ENCODE measurements at places on chromosomes 6 and 20.

GRCh38 chr20:53346335-53346648, 247.3 kb downstream of the ZNF217 start:
- DNase-seq, result no peak

GRCh38 chr6:93087606-93088005, 331.8 kb downstream of the EPHA7 start:
- DNase-seq, result no peak

GRCh38 chr6:80733641-80734040, 627.2 kb downstream of the BCKDHB start:
- DNase-seq, result no peak

DNA sequence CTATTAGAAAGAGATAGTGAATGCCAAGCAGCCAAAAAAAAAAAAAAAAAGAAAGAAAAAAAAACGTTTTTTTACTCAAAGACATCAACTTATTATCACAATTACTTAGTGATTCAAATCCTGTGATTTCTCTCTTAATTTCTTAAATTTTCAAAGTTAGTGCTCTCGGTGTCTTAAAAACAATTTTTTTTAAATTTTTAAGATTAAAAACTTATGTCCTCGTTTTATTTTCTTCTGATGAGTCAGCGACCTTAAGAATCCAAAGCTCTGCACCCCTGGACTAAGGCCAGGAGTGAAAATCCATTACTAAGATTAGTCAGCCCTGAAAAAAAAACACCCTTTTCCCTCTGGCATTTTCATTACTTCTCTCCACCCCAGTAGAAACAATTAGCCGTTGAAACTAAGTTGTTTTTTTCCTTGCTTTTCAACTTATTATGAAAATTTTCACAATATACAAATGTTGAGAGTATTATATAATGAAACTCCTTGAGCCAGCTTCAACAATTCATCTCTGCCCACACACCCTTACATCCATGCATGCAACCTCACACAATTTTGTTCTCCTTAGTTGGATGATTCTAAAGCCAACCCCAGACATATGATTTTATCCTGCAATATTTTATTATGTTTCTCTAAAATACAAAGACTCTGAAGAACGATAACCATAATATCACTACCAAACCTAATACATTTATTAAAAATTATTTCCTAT, 85.6 kb upstream of the CARMIL1 start:
- DNase-seq, result no peak

DNA sequence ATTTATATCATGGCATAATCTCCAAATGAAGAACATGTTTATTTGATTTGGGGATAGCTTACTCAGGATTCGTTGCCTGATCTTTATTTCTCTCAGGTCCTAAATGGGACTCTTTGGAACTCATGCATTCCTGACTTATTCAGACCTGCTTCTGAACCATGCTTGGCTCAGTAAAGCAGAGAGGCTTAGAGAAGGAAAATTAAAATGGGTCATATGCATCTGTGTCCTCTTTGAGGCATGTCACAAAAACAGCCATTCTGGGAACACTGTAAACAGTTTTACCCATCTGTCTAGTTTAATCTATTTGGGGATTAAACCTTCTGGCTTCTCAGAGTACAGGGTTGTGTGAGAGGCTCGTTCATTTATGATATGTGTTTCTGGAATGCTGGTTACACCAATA, 1017.3 kb downstream of the KIF16B start:
- DNase-seq, result no peak

- no peak for DNase-seq
Observed at GRCh38 chr6:82645536-82646230, 282.1 kb downstream of the TPBG start.

DNA sequence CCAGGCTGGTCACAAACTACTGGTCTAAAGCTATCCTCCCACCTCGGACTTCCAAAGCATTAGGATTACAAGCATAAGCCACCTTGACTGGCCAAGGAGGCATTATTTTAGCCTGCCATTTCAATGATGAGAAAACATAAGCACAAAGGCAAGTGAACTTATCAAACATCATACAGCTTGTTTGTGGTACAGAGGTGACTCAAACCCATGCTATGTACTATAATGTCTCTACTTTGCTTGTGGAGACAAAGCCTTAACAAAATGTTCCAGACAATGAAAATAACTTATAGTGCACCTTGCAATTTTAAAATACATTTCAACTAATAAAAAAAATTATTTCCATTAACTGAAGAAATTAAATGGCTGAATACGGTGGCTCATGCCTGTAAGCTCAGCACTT, 26.2 kb downstream of the HDAC2 start:
- DNase-seq, result no peak

GRCh38 chr6:109493865-109494264, 10.8 kb upstream of the ZBTB24 start:
- DNase-seq, result no peak

GRCh38 chr6:160462551-160463109, 114.5 kb downstream of the SLC22A3 start:
- DNase-seq, result no peak

- no peak for DNase-seq
Observed at GRCh38 chr20:57695012-57695411, 14.8 kb downstream of the PMEPA1 start.

DNA sequence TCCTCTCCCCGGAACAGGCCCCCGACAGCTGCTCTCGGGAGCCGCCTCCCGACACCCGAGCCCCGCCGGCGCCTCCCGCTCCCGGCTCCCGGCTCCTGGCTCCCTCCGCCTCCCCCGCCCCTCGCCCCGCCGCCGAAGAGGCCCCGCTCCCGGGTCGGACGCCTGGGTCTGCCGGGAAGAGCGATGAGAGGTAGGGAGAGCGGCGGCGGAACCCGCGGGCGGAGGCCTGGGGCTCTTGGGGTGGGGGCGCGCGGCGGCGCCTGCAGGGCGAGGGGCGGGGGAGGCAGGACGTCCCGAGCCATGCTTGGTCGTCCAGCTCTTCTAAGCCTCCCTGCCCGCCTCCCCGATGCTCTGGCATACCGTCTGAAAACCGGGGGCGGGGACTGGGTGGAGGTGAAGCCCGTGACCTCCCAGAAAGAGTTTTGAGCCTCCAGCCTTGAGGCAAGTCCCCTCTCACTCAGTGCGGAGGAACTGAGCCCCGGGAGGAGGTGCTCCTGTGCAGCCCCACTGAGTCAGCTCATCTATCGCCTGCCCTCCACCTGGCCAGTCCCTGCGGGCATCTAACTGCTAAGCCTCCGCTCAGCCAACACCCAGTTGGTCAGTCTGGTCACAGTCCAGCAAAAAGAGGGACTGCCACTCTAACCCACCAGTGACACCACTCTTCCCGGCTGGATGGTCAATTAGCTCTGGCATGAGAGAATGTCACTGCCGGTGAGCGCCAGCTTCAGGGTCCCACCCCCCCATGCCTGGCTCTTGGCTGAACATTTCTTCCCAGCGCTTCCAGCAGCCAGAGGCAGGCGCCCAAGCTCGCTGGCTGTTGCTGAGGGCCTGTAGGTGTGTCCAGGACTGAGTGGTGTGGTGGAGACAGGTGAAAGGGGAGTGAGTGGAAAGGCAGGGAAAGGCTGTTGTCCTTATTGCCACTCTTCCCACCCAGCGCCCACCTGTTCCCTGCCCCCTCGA, 482 bp downstream of the DDR1 start:
- DNase-seq, result peak; percentile 71

DNA sequence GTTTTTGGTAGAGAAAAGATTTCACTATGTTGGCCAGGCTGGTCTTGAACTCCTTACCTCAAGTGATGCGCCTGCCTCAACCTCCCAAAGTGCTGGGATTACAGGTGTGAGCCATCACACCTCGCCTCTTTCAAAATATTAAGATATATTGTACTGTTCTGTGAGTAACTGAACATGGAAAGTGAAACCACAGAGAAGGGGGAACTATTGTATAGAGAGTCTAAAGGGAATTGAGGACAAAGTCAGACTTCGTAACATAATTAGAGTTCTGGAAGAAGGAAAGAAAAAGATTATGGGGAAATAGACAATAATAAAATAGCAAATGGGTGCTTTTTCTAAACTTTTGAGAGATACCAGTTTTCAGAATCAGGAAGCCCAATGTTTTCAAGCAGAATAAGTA, 17.4 kb upstream of the AKAP7 start:
- no peak for DNase-seq

DNA sequence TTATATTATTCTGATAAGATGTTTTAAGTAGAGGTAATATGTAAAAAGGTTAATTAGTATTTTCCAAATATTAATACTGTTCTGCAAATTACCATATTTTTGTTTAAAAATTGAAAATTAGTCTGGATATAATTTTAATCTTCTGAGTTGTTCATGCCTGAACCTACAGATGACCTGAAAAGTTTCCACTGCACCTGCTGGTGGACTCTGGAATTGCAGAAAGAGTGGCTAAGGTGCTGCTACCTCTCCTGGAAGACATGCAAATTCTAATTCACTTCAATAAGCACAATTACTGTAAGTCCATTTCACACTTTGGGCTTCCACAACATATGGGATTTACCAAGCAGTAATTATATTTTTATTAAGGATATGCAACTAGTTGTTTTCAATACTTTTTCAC, 77.7 kb upstream of the OLIG3 start:
- no peak for DNase-seq

DNA sequence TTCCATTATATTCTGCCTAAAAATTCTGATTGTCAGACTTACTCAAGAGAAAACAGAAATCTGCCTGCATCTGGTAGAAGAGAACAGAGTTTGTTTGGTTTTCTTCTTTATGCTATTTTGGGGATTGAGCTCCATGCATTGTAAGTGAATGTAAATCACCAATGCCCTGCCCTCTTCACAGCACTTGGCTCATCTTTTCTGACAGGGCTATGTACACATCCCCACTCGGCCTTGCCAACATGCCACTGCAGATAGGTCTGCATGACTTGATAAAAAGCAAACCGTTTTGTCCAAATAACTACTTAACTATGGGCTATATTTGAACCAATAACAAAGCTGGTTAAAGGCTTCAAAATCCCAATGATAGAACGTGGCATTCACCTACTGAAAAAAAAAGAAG, 117.7 kb downstream of the IBTK start:
- no peak for DNase-seq

DNA sequence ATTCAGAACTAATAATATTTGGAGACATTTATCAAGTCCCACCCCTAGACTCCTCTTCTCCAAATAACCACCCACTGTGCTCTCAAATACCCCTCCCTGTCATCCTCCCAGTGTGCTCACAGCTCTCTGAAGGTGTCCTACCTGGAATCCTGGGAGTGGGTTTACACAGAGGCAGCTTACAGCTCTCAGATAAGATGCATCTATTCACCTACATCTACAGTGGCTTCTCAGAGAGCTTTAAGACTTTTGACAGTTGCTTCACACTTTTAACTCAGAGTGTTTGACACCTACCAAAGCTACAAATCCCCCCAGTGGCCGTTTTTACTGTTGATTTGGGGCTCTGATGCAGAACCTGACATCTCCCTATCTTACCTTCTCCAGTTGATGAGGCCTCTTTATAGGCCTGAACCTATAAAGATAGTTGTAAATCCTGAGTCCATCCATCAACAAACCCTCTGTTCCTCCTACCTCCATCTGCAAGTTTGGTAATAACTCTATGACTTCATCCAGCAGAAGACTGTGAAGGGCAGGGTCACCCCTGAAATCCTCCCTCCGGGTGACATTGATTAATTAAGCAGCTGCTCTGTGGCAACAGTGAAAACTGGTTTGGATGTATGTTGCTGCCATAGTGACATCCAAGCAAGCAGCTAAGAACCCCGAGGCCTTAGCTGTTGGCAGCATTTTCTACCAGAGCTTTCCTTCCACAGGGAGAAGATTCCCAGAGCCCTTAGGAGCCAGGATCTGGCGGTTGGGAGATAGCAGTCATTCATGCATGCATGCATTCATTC, 226.1 kb upstream of the RREB1 start:
- no peak for DNase-seq

GRCh38 chr6:1986454-1987243, 258.8 kb downstream of the GMDS start:
- DNase-seq, result no peak

GRCh38 chr6:129777371-129777770, 67.4 kb upstream of the ARHGAP18 start:
- DNase-seq, result no peak

DNA sequence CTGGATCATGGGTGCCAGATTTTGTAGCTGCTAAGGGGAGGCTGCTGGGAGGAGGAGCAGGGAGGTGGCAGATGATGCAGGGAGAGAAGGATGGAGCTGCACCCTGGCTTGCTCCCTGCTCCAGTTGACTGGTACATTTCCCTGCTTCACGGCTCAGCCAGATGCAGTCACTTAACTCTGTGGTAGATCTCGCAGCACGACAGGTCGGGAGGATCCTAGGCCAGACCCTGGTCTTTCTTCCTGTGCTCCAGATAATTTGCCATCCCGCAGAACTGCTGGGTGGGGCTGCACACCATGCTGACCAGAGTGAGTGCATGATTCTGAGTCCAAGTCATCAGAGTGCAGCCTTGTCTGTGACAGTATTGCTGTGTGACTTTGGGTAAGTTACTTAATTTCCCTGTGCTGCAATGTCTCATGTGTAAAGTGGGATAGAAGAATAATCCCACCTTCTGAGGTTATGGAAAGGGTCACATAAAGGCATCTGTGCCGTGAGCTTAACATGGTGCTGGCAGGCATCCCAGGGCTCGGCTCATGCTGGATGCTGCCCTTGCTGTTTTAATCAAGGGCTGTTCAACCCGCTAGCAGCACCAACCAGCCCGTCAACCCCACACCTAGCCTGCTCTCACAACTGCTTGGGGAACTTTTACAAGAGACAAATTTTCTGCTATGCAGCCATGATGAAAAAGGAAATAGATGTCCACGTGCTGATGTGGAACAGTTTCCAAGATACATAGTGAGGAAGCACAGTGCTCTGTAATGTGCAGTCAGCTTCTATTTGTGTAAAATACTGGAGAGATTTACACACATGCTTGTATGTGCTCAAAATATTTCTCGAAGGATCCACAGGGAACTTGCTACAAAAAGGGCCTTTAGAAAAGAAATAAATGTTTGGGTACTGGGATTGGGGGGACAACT, 257.9 kb downstream of the CDH26 start:
- no peak for DNase-seq

DNA sequence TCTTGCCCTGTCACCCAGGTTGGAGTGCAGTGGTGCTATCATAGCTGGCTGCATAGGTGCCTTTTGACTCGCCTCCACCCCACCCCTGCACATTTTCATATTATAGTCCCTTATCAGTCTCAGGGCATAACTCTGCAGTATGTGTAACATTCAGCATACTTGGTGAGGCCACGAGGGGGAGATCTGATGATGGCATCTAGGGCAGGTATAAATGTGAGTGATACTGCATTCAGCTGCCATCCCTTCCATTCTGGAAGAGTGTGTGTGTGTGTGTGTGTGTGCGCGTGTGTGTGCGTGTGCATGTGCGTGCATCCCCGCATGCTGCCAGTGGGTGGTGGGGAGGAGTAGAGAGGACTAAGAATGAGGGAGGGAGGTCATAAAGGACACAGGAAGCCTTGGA, 81.4 kb downstream of the JARID2 start:
- no peak for DNase-seq

DNA sequence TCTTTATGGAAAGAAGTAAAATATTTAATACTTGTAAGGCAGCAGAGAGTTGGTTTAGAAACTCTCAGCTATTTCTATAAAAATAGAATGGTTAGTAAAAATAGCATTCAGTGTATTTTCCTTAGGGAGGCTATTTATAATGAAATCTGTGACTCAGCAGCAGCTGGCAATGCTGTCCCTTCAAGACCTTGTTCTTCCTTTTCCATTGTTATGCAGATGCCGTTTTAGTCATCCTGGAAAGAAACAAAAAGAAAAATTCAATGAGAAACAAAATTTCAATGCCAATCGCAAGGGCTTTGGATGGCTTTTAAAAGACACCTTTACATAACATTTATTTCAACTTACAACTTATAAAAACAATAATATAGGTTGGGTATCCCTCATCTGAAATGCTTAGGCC, 17.5 kb downstream of the MPC1 start:
- DNase-seq, result no peak

GRCh38 chr6:8556370-8557013, 121.1 kb upstream of the SLC35B3 start:
- no peak for DNase-seq

All from right kidney (tissue), 9 donors.